ENCODE measurements at places on chromosomes 7 and 10. TPM values are rescaled to one million over a fixed set of nuclear protein-coding genes. Genes with fewer than 3 reads are reported as not detected.
A peak's percentile ranks its signal among the peaks of the same experiment; 100 is the strongest.

SFMBT2 gene
- polyA plus RNA-seq = 1.4 TPM

TWIST1 gene
- polyA plus RNA-seq = 19.4 TPM

GRCh38 chr7:116601426-116601825 lies 70.6 kb upstream of the MET start:
- no peak for DNase-seq

DNA sequence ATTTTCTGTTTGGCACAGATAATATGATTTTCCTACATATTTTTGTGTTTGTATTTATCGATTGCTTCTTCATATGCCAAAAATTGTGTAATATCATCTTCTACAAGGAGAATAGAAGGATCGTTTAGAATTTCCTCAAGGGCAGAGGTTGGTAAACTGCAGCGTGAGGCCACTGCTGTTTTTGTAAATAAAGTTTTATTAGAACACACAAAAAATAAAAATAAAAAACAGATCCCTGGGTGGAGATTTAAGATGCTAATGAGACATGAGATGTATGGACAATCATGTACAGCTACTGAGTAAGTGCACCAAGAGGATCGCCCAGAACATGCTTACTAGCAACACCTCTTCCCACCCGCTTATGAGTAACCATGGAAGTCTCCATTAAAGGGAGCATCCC lies 9.6 kb downstream of the LYZL2 start:
- no peak for DNase-seq

DNA sequence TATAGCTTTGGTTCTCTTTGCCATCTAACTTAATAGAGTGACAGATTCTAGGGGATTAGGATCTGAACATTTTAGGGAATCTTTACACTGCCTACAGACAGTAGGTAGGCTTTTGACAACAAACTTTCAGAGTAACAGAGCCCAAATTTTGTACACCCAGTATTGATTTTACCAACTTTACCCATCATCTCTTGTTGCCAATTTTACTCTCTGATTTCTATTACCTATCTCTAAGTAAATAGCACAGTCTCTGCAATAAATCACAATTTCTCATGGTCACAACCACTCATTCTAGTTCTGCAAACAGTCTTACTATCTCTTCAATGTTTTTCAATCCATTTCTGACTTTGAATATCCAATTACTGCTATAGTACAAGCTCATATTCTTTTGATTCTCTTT lies 1097.6 kb upstream of the PHF14 start:
- DNase-seq = no peak

DNA sequence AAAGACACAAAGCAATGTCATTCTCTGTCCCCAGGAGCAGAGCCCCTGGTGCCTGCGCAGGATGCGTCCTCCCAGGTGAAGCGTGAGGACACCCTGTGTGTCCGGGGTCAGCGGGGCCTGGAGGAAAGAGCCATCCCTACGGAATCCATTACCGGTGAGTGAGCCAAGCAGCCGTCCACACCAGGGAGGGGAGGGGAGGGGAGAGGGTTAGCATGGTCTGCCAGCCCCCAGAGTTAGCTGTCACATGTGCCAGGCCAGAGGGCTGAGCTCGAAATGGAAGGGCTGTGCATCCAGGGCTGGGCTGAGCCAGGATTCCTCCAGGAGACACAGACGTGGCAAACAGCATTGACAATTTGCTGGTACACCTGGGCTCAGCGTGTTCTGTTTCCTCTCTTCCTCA lies 15.2 kb downstream of the ZNF282 start:
- DNase-seq = no peak

GRCh38 chr10:22986771-22987542 lies 59.1 kb downstream of the ARMC3 start:
- peak; percentile 1 for DNase-seq
